CD4-positive, CD25-positive, alpha-beta regulatory T cell (primary cell): ENCODE measurements at places on chromosomes 3 and 15. TPM values are rescaled to one million over a fixed set of nuclear protein-coding genes. Genes with fewer than 3 reads are reported as not detected.

Gene STAC
- total RNA-seq = 0.62 TPM

Gene WNT7A
- 2.5 TPM for total RNA-seq

Gene KBTBD8
- 18.2 TPM for total RNA-seq

Gene SERINC4
- total RNA-seq = not detected

Gene NME9
- not detected for total RNA-seq

Gene SLC6A1
- not detected for total RNA-seq

Gene CFAP20DC
- total RNA-seq = 0.32 TPM

Gene A4GNT
- not detected for total RNA-seq

GRCh38 chr15:36940636-36941260 lies 159.6 kb downstream of the MEIS2 start:
- H3K27me3 ChIP-seq = peaks cover 1% of the 10 kb centered on the region
- H3K27ac ChIP-seq = no peak overlapping the region
- no peak overlapping the region for H3K4me3 ChIP-seq
- no peak for DNase-seq
- H3K4me1 ChIP-seq = no peaks in the 10 kb centered on the region

- H3K27me3 ChIP-seq = no peaks in the 10 kb centered on the region
- H3K4me3 ChIP-seq = no peak overlapping the region
- no peaks in the 10 kb centered on the region for H3K36me3 ChIP-seq
Measured at GRCh38 chr3:47228088-47228487, 54.5 kb downstream of the KIF9 start.

DNA sequence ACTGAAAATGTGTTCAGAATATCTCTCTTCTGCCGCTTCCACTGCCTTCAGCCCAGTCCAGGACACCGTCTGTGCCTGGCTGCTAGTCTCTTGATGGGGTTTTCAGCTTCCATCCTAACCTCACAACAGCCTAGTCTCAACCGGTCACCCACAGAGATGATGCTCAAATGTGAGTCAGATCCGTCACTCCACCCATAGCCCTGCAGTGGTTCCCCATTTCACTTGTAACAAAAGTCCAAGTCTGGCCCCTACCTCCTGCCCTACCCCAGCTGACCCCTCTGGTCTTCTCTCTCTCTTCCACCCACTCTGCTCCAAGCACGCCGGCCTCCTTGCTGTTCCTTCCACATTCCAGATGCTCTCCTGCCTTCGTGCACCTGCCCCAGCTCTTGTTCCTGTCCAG lies 68.1 kb downstream of the PPARG start:
- H3K27ac ChIP-seq = no peak overlapping the region
- no peaks in the 10 kb centered on the region for H3K27me3 ChIP-seq
- H3K4me3 ChIP-seq = no peak overlapping the region
- no peaks in the 10 kb centered on the region for H3K4me1 ChIP-seq

GRCh38 chr15:65233696-65234095 lies 22.4 kb upstream of the CILP start:
- H3K27me3 ChIP-seq = no peaks in the 10 kb centered on the region
- no peaks in the 10 kb centered on the region for H3K4me1 ChIP-seq
- H3K36me3 ChIP-seq = no peaks in the 10 kb centered on the region
- no peak for DNase-seq
- no peak overlapping the region for H3K27ac ChIP-seq

GRCh38 chr3:136789976-136790375 lies 28.9 kb upstream of the SLC35G2 start:
- peaks cover 4% of the 10 kb centered on the region for H3K27me3 ChIP-seq
- H3K4me3 ChIP-seq = no peak overlapping the region
- H3K4me1 ChIP-seq = peaks cover 7% of the 10 kb centered on the region
- no peak overlapping the region for H3K27ac ChIP-seq
- no peaks in the 10 kb centered on the region for H3K36me3 ChIP-seq

DNA sequence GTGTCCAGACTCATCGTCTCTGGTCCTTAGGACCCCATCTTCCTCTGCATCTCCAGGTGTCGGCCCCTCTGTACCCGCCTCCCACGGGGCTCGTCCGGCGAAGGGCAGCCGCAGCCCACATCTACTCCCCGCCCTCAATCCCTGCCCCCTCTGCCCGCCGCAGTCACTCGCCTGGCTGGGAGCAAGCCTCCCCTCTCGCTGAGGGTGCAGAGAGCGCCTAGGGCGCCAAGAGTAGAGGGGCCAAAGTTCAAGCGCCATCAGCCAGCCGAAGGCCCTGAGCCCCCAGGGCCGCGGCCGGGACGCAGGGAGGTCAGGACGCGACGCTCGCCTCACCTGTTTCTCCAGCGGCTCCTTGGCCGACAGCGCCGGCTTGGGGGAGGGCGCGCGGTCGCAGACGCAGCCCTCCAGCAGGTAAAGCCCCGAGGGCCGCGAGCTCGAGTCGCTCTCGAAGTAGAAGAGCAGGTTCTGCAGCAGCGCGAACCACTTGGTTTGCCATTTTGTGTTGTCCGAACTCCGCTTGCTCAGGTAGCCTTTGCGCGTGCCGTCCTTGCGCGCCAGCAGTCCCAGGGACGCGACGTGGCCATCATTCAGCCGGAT lies 592 bp downstream of the RASGRF1 start:
- H3K36me3 ChIP-seq = no peaks in the 10 kb centered on the region
- H3K27ac ChIP-seq = no peak overlapping the region
- no peak for DNase-seq

DNA sequence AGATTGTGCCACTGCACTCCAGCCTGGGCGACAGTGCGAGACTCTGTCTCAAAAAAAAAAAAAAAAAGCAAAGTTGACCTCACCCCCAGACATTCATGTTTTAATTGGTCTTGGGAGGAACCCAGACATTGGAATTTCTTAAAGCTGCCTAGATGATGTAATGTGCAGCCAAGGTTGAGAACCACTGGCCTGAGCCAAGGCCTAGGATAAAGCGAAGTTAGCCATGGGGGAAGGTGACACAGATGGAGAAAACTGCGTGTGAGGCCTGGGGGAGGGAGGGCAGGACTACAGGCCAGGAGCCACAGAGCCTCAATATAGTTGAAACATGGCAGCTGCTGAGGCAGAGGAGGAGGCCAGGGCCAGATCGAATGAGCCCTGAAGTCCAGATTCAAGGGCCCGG lies 21.0 kb downstream of the GLB1 start:
- no peak for DNase-seq
- no peak overlapping the region for H3K27ac ChIP-seq
- no peak overlapping the region for H3K4me3 ChIP-seq
- H3K4me1 ChIP-seq = peaks cover 10% of the 10 kb centered on the region
- H3K27me3 ChIP-seq = no peaks in the 10 kb centered on the region
- peaks cover 6% of the 10 kb centered on the region for H3K36me3 ChIP-seq

DNA sequence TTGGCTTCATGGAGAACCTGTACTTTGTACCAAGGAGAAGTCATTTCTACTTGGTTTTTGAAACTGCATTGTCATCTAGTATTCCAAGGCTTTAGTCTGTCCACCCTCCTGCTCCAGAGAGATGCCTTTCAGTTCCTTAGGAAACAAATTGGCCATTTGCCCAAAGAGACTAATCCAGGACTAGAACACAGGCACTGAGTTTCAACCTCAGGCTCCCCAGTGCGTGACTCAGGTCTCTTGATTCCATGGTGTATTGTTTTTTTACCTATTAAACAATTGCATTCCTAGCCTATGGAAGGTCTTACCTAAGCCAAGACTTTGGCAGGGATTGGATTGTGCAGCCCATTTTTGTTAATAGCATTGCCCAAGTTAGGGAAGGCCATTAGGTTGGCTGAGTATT lies 214.8 kb upstream of the CTDSPL start:
- no peaks in the 10 kb centered on the region for H3K27me3 ChIP-seq
- H3K27ac ChIP-seq = no peak overlapping the region
- DNase-seq = no peak
- H3K4me1 ChIP-seq = no peaks in the 10 kb centered on the region
- no peak overlapping the region for H3K4me3 ChIP-seq

- no peaks in the 10 kb centered on the region for H3K27me3 ChIP-seq
- H3K4me1 ChIP-seq = no peaks in the 10 kb centered on the region
- no peak overlapping the region for H3K4me3 ChIP-seq
- H3K36me3 ChIP-seq = no peaks in the 10 kb centered on the region
- H3K27ac ChIP-seq = no peak overlapping the region
- no peak for DNase-seq
Measured at GRCh38 chr3:30914696-30915095, 20.2 kb upstream of the GADL1 start.

GRCh38 chr3:177465257-177465642 lies 268.0 kb upstream of the TBL1XR1 start:
- H3K27me3 ChIP-seq = no peaks in the 10 kb centered on the region
- H3K4me1 ChIP-seq = peaks cover 14% of the 10 kb centered on the region
- H3K36me3 ChIP-seq = no peaks in the 10 kb centered on the region
- no peak for DNase-seq
- H3K27ac ChIP-seq = no peak overlapping the region

GRCh38 chr15:88656760-88657221 lies 18.0 kb downstream of the ISG20 start:
- peaks cover 25% of the 10 kb centered on the region for H3K36me3 ChIP-seq
- peak overlapping the region; percentile 41 for H3K27ac ChIP-seq
- H3K27me3 ChIP-seq = no peaks in the 10 kb centered on the region
- DNase-seq = no peak

- H3K4me3 ChIP-seq = no peak overlapping the region
- no peak for DNase-seq
- no peaks in the 10 kb centered on the region for H3K4me1 ChIP-seq
Measured at GRCh38 chr3:78689378-78689777, 1078.4 kb downstream of the ROBO1 start.

GRCh38 chr3:34881026-34881425 lies 758.3 kb upstream of the ARPP21 start:
- no peak overlapping the region for H3K4me3 ChIP-seq
- no peaks in the 10 kb centered on the region for H3K27me3 ChIP-seq
- H3K27ac ChIP-seq = no peak overlapping the region
- DNase-seq = no peak
- no peaks in the 10 kb centered on the region for H3K4me1 ChIP-seq
- H3K36me3 ChIP-seq = no peaks in the 10 kb centered on the region

- peak overlapping the region; percentile 70 for H3K27ac ChIP-seq
- H3K27me3 ChIP-seq = no peaks in the 10 kb centered on the region
- no peaks in the 10 kb centered on the region for H3K36me3 ChIP-seq
- H3K4me3 ChIP-seq = peak overlapping the region; percentile 79
- peak; percentile 87 for DNase-seq
Measured at GRCh38 chr3:66490214-66490613, 10.6 kb downstream of the LRIG1 start.

DNA sequence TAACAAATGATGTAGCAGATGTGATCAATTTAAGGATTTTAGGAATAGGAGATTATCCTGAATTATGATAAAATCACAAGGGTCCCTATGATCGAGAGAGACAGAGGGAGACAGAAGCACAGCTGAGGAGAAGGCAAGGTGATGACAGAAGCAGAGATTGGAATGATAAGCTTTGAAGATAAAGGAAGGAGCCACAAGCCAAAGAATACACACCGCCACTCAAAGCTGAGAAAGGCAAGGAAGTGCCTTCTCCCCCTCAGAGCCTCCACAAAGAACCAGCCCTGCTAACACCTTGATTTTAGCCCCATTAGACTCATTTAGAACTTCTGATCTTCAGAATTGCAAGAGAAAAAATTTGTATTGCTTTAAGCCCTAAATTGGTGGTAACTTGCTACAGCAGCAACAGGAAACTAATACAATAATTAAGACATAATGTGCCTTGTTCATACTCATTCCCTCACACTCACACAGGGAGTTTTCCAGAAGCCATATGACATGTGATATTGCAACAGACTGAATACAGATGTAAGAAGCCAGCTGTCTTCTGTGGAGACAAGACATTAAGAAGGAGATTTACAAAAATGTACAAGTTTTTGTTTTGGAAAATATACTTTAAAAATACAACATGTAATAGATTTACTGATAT lies 38.2 kb downstream of the TRANK1 start:
- peaks cover 66% of the 10 kb centered on the region for H3K4me1 ChIP-seq
- DNase-seq = peak; percentile 15
- H3K4me3 ChIP-seq = peak overlapping the region; percentile 100
- peaks cover 10% of the 10 kb centered on the region for H3K36me3 ChIP-seq

GRCh38 chr3:53420831-53421230 lies 73.5 kb upstream of the DCP1A start:
- H3K4me1 ChIP-seq = no peaks in the 10 kb centered on the region
- no peaks in the 10 kb centered on the region for H3K36me3 ChIP-seq
- H3K4me3 ChIP-seq = no peak overlapping the region
- no peak overlapping the region for H3K27ac ChIP-seq
- no peak for DNase-seq

DNA sequence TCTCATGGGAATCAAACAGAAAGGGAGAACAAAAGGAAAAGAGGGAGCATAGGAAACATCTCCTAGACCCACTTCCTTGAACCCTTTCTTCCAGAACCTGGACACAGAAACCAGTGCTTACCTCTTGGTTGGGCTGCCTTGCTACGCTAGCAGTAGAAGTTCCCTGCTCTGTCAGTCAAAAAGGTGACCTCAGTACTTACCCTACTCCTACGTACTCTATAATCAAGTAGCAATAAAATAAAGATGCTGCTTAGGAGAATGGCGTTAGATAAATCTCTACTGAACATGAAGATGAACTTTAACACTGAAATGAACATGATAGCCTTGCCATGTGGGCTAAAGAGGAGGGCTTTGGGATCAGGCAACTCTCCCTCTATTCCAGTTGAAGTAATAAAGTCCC lies 7.4 kb downstream of the VEPH1 start:
- H3K27ac ChIP-seq = no peak overlapping the region
- H3K27me3 ChIP-seq = peaks cover 11% of the 10 kb centered on the region
- DNase-seq = no peak
- H3K36me3 ChIP-seq = no peaks in the 10 kb centered on the region
